Stimulated activated CD4-positive, alpha-beta T cell treated with anti-CD3 and anti-CD28 coated beads, Interleukin-1b, Interleukin-23, amount 100 ng/mL, for 24 hours (primary cell): ENCODE measurements at places on chromosomes 1 and 21.

DNA sequence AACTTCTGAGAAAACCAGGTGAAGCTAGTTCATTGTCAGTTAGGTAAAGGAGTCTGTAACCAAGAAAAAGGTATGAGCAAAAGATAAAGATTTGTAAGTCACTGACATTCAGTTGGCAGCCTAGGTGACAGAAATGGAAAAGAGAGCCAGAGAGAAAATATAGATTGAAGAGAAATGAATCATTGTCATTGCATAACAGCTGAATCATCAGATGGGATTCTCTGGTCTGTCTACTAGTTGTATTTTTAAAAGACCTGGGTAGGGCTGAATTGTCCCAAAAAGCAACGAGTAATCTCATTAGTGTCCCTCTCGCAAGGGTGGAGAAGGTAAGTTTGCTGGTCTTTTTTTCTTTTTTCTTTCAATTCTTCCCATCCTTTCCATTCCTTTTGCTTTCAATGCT is 36.6 kb downstream of the PTGS2 start:
- DNase-seq = no peak

- no peak for DNase-seq
Measured at GRCh38 chr1:47791879-47792608, 205.1 kb downstream of the TRABD2B start.

- DNase-seq = no peak
Measured at GRCh38 chr1:75099581-75099980, 34.6 kb upstream of the LHX8 start.

- DNase-seq = no peak
Measured at GRCh38 chr1:230147253-230148125, 80.5 kb downstream of the GALNT2 start.

DNA sequence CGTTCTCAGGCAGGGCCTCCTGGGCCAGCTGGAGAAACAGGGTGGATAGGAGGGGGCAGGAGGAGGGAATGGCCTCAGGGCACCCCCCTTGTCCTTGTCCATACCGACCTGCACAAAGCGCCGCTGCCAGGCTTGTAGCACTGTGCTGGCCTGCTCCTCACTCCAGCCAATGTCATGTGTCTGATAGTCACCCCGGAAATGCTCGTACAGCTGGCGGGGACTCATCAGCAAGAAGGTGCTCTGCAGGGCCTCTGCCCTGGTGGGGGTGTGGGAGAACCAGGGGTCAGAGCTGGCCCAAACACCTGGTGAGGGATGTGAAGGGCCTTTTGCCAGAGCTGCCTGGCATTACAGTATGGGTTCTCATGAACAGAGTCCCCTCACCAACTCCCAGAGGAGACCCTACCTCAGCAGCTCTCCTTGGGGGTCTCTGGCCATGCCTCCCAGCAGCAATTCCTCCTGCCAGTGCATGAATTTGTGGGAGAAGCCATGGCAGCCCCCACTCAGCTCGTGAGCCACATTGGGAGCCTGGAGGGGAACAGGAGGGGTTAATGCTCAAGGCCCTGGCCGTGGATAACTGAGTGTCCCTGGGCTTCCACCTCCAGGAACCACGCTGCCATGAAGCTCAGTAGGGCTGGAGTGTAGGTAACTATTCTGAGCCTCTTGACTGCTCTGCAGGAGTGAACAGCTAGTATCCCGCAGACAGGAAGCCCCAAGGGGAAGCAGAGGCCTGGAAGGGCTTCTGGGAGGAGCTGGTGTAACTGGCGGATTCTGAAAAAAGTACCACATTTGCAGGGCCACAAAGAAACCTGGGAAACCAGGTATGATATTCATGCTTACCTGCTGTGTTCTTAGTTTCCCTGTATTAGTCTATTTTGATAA is 13.3 kb downstream of the PTCH2 start:
- DNase-seq = no peak

GRCh38 chr1:85624361-85624760 is 43.8 kb downstream of the CCN1 start:
- DNase-seq = no peak
